Activated CD4-positive, alpha-beta T cell treated with anti-CD3 and anti-CD28 coated beads, Interleukin-2, amount 50 U/mL, for 16 hours (primary cell): ENCODE measurements at places on chromosomes 4 and X.

GRCh38 chrX:67570839-67571238, 27.0 kb downstream of the AR start:
- DNase-seq = no peak

DNA sequence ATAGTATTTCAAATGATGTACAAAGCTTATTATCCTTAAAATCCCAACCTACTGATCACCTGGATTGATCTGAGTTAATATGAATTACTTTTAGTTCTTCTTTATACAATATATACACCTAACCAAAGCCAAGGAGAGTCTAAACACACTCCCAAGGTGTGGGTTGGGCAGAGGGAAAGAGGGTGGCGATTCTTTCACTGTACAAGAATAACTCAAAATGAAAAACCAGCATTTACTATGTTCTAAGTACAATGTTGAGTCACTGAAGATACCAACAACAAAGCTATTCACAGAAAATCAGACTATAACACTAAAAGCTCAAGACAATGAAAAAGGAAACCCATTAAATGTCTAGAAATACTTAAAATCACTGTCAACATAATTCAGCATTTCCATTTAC, 46.6 kb downstream of the ANKRD17 start:
- DNase-seq = peak; percentile 40

DNA sequence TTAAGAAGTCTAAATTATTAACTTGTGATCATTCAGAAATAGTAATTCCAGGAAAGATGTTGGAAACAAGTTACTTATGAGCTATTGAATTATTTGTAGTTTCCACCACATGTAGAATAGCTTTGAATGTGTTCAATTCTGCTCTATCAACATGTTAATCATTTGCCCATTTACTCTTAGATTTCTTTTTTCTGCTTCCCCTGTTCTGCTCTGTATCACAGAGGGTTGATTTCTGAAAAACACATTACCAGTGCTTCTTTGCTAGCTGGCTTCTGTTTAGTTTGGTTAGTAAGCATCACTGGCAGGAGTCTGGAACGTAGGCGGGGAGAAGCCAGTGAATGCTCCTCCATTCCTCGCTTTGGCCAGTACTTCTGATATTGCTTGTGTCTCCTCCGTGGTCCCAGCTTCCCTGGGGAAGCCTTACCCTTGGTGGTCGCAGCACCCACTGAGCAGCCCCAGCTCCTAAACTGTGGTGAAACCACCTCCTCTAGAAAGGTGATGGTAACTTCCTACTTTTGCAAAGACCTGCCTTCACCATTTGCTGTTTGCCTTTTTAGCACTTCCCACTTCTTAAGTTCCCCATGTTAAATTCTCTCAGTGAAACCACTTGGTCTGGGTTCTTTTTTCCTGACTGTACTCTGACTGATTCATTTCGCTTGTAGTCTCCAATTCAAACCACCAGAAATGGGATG, 40.3 kb upstream of the GALNT7 start:
- no peak for DNase-seq

DNA sequence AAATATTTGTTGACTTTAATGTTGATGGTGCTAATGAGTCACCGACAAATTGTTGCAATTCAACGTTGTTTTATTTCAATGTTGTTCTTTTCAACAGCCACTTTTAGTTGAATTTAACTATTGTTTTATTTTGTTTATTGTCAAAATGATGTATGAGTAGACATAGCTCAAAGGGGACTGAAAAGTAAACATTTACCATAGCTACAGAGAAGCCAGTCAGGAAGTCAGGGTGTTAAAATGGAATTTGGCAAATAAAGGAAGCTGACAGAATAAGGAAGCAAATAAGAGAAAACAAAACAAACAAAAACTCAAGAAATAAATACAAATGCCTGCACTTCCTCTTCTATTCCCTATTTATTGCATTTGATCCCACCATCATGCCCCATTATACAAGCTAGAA, 648.4 kb upstream of the HTR2C start:
- no peak for DNase-seq

GRCh38 chr4:147975933-147976928, 244.3 kb downstream of the ARHGAP10 start:
- no peak for DNase-seq

- no peak for DNase-seq
These were observed 20.7 kb upstream of the UCHL1 start for GRCh38 chr4:41236032-41236431.

DNA sequence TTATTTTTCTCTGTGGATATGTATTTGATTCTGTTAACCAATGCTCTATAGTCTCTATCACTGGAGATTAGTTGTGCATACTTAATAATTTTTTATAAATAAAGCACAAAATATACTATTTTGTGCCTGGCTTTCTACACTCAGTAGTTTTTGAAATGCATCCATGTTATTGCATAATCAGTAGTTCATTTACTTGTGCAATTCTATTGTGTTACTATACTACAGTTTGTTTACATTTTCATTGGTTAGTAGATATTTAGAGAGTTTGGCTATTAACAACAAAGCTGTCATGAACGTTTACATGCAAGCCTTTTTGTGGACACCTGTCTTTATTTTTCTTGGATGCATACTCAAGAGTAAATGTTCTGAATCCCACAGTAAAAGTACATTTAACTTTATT, 265.0 kb upstream of the FAT4 start:
- DNase-seq = no peak

DNA sequence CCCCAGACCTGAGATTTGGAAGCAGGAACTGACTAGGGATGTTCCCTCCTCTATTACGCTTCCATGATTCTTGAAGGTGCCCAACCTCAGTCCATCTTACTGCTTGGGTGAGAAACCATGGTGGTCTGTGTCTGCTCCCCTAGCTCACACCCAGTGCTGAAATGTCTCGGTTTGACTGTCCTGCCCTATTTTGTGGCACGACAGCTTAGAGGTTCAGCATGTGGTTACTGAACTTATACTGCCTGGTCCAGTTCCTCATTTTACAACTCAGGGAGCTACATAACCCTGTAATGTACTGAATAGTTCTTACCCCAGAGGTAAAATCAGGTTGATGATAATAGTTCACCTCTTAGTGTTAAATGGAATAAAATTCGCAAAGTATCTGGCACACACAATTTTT, 203.1 kb downstream of the RBM46 start:
- DNase-seq = no peak

- DNase-seq = no peak
These were observed 90.9 kb downstream of the EGF start for GRCh38 chr4:110003401-110004187.
